ENCODE measurements at places on chromosomes 4 and X.

DNA sequence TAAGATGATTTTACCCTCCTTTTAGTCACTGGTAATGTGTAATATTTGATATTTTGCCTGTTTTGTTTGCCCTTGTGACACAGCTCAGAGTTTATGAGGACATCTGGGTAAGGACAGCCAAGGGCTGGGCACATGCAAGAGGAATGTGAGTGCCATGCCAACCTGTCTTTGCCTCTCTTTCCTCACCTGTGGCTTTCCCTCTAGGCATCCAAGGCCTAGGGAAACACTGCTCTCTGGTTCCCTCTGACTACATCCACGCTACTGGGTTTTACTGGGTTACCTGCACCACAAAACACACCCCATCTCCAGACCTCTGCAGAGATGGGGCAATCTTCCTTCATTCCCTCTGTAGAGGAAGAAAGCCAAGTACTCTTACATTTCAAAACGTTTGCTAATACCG lies 7.7 kb downstream of the HPGDS start:
- no peak for DNase-seq

DNA sequence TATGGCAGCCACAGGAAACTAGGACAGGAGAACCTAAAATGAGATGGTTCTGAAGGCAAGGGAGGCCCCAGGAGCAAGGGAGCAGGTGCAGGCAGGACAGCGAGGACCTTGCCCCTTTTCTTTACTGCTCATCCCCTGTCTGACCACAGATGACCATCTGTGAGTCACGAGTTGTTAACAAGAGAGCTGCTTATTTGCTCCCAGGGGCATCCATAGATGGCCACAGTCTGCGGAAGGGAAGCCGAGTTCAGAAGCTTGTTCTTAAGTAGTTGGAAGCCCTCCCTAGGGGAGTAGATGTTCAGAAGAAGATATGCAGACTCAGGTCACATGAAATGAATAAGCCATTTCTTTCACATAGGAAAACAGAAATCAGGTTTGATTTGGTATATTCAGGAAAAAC lies 69.4 kb downstream of the EVC2 start:
- no peak for DNase-seq

DNA sequence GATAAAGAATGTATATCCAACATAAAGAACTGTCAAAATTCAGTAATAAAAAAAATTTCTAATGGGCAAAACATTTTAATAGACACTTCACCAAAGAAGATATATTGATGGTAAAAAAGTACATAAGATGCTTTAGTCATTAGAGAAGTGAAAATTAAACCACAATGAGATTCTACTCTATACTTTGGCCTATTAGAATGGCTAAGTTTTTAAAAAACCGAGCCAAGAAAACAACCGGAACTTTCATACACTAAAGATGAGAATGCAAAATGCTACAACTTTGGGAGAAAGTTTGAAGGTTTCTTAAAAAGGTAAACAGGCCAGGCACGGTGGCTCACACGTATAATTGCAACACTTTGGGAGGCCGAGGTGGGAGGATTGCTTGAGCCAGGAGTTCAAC lies 20.8 kb downstream of the CNOT6L start:
- no peak for DNase-seq

DNA sequence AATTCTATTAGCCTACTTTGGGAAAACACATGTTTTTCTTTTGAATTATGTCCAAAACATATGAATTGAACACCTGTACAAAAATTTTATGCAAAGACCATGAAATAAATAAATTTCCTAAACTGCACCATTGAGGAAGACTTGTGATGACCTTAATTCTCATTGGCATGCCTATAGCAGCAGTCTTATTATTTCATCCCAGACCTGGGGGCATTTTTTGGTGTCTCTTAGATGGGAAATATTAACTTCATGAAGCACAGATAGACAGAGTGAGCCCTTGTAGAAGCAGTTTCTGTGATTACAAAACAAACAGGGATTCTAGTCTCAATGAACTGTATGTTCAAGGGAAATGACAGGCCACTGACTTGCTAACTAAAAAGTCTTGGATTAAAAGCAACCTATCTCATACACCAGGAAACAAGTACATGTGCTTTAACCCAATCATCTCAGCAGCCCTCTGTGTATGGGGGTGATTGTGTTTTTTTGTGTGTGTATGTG lies 32.0 kb upstream of the HPGD start:
- DNase-seq, result no peak

- no peak for DNase-seq
Measured at GRCh38 chr4:89413518-89413917, 105.9 kb upstream of the GPRIN3 start.

GRCh38 chr4:94454405-94454804 lies 2.7 kb downstream of the PDLIM5 start:
- DNase-seq, result no peak

DNA sequence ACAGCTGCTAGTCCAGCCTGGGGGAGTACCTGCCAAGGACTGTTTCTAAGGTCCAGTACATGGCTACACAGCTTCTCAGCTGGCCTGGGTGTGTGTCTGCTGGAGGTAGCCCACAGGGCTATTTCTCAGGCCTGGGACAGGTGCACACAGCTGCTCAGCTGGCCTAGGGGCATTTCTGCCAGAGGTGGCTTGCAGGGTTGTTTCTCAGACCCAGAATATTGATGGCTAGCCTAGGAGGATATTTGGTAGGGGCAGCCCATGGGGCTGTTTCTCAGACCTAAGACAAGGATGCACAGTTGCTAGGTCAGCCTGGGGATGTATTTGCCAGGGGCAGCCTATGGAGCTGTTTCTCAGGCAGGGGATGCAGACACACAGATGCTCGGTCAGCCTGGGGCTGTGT lies 29.4 kb downstream of the RAB28 start:
- DNase-seq, result no peak

- DNase-seq, result no peak
Measured at GRCh38 chrX:151901826-151902225, 10.9 kb upstream of the MAGEA4 start.

DNA sequence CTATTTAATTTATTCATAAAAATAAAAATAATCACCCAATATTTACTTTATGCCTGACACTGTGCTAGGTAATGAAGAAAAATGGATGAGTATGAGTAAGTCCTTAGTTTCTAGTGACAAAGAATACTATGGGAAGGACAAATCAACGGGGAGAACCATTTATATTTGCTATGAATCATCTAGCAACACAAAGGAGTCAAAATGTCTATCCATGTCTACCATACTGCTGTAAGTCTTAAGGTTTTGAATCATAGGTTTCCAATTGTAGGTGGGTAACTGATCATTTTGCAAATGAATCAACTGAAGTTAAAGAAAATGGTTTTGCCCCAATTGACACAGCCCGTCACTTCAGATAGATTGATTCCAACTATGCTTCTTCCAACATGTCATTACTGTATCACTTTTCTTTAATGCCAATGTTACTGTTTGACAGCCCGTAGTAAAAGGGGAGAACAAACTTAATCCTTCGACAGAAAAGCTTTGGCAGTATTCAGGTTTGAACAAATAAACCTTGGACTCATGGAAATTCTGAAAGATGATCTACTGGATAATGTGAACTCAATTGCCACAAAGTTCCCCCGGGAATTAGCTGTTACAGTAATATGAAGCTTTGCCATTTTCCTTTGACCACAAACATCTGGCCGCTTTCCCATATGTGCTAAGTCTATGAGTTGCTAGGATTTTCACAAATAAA lies 3.2 kb downstream of the TDO2 start:
- no peak for DNase-seq

DNA sequence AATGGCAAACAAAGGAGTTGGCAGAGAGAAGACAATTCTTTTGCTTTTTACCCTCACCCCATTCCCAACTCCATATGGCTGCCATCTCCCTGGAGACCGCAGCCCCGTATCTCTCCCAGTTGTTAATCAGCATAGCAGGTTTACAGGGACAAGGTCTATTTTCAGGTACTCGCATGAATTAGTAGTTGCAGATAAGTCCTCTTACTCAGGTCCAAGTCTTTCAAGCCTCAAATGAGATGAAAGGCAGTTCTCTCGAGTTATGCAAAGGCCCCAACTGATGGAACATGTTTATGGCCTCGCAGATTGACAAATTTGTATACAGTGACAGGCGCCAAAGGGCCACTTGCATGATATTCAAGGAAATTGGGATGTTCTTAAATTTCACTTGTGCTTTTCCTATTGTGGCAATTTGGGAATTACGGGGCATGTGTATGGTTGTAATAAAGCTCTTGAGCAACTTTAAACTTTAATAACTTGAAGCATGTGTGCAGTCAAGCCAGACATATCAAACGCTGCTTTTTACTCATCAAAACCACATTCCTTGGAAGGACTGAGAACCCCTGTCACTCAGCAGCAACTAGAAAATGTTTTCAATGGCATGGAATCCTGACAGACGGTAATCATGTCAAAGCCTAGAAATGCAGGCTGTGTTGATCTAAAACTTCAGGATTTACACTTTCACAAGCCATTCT lies 45.1 kb downstream of the KDR start:
- DNase-seq, result no peak

- no peak for DNase-seq
Measured at GRCh38 chr4:25487155-25487554, 110.1 kb downstream of the ANAPC4 start.

GRCh38 chr4:147118528-147118927 lies 172.9 kb upstream of the TTC29 start:
- no peak for DNase-seq

DNA sequence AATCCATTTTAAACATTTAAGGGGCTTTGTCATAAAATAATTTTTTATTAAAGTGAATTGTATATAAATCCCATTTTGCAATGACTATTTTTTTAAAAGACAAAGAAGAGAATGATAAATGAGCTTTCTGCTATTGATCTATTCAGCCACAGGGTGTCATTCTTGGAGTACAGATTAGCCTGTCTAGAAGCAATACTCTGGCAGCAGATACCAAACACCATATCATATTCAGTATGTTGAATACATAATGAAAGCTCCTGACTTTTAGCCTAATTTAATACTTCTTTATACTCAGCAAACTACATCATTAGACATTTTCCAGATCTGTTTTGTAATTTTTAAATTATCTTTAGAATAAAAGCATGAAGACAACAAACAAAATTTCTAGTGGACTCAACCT lies 496.3 kb downstream of the PDGFC start:
- DNase-seq, result no peak

GRCh38 chrX:15860921-15861320 lies 6.3 kb upstream of the AP1S2 start:
- no peak for DNase-seq

- DNase-seq, result no peak
Measured at GRCh38 chrX:132442691-132443090, 46.1 kb downstream of the MBNL3 start.

DNA sequence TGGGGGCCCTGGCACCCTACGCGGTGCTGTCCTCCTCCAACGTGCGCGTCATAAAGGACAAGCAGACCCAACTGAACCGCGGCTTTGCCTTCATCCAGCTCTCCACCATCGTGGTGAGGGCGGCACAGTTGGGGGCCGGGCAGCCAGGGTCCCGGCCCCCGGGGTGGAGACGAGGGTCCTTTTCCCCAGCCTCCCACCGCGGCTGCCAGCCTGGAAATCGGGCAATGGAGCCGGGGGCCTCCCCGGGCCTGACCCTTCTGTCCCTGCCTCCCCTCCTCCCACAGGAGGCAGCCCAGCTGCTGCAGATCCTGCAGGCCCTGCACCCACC lies 13.7 kb upstream of the UBA1 start:
- DNase-seq, result no peak

DNA sequence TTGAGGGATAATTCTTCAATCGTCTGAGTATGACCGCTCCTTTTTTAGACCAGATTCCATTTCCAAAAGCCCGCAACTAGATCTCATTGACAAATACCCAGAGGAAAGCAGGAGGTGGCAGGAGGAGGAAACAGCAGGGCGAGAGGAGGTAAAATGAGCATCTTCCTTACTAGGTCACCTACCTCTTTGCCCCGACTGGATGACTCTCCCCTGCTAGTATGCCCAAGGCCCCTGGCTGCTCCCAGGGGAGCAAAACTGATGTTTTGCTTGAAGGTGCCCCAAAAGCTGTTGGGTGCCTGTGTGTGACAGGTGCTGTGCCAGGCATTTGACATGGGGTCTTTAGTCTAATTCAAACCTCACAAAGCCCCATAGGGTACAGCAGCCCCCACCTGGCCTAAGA lies 48.9 kb downstream of the C4orf50 start:
- DNase-seq, result no peak

- no peak for DNase-seq
Measured at GRCh38 chrX:78650906-78651437, 8.2 kb downstream of the RTL3 start.

GRCh38 chr4:56102601-56103000 lies 153.9 kb downstream of the CEP135 start:
- no peak for DNase-seq

DNA sequence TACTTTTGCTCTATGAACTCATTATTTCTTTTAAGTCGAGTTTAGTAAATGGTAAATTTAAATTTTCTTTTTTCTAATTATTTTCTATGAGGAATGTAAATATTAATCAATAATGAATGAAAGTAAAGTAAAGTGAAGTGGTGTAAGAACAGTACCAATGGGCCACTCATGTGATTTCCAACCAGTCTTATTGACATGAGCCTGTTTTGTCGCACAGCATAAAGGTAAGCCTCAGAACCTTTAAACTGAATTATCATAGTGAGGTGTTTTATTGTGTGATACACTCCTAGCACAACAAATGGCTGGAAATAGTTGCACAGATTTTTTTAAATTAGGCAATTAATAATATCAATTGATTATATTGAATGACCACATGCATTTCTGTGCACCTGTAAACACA lies 1.1 kb downstream of the ADH1C start:
- no peak for DNase-seq

DNA sequence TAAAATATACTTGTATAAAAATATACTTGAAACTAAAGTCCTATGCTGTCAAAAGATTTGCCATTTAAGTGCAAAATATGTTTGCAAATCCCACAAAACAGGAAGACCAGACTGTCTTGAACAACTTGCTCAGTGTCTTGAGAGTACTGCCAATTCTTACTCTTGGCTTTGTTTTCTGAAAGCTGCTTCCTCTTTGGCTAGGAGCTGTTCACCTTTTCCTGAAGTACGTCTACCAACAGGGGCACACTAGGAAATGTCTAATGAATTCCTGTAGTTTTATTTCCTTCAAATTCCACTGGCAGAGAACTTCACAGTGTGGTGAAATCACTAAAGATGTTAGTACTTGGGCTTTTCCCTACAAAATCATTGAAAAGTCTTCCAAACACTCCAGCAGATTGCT lies 46.4 kb upstream of the ABCG2 start:
- no peak for DNase-seq

GRCh38 chr4:134510544-134510943 lies 309.0 kb upstream of the PABPC4L start:
- no peak for DNase-seq

Measured in stimulated activated CD4-positive, alpha-beta T cell treated with anti-CD3 and anti-CD28 coated beads, Interleukin-12 subunit alpha, Interleukin-12 subunit beta, amount 100 ng/mL, for 24 hours (primary cell).